ENCODE measurements at places on chromosomes 16 and 17.

- DNase-seq: peak; percentile 66
Observed at GRCh38 chr16:31452631-31453106, 6.6 kb upstream of the ARMC5 start.

DNA sequence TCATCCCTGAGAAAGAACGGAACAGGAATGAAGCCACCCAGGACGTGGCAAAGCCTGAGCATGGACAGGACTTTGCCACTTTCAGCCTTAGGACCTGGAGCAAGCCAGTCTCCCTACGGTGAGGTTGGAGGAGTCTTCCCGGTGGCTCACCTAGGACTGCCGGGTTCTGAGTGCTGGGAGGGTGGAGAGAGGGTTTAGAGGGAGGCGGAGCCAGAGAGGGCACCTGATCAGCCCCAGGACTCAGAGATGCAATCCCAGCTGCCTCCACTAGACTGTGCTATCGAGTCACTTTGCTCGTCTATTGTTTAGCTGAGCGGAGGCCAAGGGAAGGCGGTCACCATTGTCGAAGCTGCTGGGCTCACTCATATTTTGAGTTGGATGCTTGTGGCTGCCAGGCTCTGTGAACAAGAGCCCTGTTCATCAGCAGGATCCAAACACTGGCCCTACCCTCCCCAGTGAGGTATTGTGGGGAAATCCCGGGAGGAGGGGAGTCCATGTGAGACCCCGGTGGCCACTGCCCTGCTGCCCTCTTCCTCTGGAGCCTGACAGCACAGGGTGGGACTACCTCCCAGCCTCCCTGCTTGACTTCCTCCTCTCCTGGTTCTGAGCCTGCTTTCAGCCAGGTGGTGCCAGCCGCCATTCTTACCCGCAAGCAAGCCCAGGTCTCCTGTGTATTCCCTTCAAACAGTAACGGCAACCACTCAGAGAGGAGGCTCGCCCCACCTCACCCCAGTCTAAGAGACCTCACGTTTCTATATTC is 7.0 kb downstream of the KRT14 start:
- peak; percentile 14 for DNase-seq

DNA sequence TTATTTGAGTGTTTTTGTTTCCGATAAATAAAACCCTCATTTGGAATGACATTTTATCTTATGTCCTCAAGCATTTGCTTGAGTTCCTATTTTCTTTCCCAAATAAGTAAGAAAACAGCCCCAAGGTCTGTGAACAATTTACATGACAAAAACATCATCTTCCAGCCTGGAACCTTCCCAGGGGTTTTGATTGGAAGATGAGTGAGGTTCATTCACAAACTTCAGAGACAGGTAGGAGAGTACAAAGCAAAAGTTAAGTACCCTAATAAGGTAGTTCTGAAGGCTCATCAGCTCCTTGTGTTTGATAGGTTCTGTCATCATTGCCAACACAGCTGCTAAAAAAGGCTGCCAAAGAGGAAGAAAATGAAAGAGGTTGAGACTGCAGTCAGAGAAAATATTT is 772.8 kb downstream of the CDH8 start:
- no peak for DNase-seq

DNA sequence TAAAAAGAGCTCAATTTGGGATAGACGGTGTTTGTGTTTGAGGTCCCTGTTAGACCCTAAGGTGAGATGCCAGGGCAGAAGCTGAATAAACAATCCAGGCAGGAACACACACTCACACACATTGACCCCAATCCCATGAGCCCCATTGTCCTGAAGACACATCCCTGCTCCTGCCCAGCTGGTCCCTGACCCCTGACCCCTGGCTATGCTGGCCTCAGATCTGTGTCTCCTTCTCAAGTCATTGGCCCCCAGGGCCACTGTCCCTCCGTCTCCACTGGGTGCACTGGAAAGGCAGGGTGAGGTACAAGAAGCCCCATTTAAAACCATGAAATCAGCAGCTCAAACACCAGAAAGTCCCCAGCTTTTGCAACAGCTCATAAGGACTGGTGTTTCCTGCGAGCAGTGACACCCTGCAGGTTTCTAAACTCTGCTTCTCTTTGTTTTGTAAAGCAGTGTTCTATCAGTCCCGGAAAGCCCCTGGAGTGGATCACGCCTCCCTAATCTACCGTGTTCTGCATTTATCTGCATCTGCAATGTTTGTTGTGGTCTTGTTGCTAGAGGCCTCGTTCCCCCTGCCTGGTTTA is 18.0 kb upstream of the ASGR2 start:
- DNase-seq: no peak

DNA sequence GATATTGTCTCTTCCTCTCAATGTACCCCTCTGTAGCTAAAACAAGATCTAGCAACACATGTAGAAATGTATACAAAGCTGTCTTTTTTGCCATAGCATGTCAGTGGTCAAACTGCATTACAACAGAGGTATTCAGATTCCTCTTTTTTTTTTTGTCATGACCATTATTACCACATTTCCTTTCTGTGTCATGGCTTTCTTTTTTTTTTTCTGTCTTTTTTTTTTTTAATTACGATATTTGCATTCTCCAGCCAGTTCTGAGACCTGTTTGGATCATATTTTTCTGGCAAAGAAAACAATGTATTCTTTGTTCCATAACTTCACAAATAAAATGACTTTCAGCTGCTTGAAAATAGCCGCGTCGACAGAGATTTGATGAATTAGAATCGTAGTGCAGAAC is 27.4 kb upstream of the CAPNS2 start:
- peak; percentile 22 for DNase-seq

DNA sequence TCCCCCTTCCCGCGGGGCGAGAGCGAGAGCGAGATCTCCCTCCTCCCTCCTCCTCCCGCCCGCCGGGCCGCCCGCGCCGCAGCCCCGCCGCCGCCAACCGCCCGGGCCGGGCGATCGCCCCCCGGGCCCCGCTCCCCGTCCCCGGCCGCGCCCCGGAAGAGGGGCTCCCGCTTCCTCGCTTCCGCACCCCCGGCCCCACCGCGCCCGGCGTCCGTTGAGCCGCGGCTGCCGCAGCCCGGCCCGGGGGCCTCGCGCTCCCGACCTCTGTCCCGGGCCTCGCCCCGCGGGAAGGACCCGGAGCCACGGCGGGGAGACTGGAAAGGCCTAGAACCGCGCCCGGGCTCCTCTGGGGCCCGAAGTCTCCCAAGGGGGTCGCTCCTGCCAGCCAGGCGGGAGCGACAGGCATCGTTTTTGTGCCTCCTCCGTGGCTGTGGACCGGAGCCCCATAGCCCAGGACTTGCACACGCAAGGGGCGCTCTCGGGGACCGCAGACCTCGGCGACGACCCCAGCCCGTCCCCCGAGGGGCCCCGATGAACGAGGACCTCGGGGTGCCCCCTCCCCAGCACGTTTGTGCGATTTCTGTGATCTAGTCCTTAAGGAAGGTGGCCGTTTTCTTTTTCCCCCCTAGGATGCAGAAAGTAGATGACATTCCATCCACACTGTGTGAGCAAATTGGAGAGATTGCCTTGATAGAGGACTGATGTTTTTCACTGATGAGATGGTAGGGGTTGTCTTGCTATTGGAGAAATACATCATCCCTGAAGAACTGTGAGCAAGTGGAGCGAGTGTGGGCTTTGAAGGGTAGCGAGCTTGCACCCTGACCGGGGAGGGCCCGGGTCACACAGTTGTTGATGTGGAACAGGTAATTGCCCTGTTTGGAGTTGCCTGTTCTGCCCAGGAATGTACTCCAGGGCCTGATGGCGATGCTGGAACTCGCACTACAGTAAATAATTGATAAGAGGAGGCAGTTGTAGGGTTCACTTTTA is 611 bp downstream of the BANP start:
- DNase-seq: no peak

DNA sequence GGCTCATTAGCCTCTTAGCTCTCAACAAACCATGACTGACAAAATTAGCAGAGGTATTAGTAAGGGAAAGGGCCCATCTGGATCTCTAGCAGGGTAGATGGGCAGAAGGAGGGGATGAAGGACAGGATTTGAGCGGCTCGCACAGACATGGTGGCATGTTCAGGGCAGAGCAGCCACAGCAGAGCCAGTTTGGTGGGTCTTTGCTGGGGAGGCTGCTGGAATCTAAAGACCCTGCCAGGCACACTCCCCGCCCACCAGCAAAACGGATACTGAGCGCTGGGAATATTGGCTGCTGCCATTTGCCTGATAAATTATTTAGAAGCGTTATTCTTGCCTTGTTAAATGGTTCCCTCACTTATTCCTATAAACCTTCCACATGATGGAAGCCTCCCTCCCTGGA is 20.7 kb upstream of the NAT9 start:
- DNase-seq: no peak

- DNase-seq: no peak
Observed at GRCh38 chr16:88382491-88383400, at the start of gene ZNF469. ZNF469 (plus strand) TSS chr16:88382959; CDS start chr16:88427471, 44,512 bp downstream.

DNA sequence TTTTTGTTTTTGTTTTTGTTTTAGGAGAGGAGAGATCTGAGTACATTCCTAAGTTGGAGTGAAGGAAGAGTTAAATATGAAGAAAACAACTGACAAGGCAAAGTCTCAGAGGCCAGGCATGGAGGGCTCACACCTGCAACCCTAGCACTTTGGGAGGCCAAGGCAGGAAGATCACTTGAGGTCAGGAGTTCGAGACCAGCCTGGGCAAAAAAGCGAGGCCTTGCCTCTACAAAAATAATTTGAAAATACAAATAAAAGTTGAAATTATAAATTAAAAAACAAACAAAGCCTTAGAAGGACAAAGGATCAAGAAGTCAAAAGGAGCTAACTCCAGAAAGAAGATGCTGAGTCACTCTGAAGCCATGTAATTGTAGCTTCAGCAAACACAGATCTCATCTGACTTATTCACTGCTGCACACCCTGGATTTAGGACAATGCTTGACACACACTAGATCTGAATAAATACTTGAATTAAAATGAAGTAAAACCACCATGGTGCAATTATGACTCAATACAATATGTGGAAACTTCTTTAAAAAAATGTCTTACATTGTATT is 9.1 kb downstream of the CEP20 start:
- peak; percentile 80 for DNase-seq

GRCh38 chr16:70529051-70529777 is 5.6 kb downstream of the SF3B3 start:
- DNase-seq: peak; percentile 37

DNA sequence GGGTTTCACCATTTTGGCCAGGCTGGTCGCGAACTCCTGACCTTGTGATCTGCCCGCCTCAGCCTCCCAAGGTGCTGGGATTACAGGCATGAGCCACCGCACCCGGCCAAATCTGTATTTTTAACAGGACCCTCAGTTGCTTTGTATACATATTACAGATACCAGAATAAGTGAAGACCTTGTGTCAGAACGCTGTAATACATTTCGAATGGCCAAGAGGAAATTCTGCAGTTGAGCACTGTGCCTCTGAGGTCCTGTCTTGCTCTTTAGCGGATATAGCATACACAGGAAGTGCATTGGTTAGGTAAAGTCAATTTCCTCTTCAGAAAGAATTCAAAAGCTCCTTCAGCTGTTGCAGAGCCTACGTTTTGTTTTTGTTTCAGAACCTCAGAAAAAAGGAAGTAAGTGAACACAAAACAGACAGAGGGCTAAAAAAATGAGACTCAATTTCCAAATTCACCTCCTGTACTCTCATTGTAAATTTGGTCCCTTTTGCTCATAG is 15.7 kb downstream of the CRLF3 start:
- no peak for DNase-seq

DNA sequence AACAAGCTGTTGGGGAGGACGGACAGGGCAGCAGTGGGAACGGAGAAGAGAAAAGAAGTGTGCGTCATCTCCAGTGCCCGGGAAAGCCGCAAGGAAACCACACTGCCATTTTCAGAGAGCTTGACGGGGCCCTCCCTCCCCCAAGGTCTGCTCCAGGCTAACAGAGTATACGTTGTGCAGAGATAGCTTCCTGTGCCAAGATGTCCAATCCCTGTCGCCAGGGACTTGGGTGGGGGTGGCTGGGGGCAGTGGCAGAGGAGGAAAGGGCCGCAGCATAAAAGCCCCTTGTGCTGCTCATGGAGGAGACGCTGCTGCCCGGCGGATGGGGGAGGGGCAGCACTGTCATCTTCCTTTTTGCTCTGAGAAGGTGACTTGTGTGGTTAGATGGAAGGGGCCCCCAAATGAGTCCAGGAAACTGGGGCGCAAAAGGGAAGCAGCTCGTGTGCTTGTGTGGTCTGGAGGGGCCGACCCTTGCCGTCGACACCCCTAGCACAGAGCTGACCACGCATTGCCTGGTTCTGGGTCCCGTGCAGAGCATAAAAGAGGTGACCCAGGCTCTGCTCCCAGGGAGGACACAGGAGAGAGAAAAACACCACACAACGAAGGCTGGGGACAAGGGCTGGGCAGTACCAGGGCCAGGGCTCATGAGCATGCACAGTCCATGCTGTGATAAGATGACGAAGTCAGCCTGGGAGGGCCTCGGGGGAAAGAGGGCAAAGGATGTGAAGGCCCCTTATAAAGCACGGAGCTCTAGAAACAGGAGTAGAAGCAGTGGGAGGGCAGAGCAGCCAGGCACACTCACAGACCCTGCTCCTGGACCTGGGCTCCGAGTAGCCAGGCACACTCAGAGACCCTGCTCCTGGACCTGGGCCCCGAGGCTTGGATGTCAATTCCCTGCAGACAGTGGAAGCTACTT is 372.7 kb downstream of the SLC39A11 start:
- DNase-seq: no peak

GRCh38 chr17:68399638-68400403 is 57.5 kb downstream of the WIPI1 start:
- DNase-seq: no peak

DNA sequence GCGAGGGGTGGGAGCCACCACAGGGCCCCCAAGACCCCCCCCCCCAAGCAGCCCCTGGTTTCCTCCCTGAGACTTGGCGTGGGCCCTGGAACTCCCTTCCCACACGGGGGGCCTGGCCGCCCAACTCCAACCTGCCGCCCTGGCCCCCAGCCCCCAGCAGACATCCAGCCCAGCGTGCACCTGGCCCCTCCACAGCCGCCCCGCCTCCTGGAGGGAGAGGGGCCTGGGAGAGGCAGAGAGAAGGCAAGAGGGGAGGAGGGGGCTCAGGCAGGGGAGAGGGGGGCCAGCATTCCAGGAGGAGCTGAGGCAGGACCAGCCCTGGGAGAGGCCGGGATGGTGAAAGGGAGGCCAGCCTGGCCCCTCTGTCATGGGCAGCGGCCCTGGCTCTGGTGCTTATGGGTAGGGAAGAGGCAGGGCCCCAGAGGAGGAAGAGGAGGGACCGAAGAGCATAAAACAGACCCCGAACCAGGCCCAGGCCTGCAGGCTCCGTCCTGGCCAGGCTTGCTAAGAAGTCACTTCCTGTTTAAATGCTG is 16.7 kb downstream of the IL34 start:
- no peak for DNase-seq

DNA sequence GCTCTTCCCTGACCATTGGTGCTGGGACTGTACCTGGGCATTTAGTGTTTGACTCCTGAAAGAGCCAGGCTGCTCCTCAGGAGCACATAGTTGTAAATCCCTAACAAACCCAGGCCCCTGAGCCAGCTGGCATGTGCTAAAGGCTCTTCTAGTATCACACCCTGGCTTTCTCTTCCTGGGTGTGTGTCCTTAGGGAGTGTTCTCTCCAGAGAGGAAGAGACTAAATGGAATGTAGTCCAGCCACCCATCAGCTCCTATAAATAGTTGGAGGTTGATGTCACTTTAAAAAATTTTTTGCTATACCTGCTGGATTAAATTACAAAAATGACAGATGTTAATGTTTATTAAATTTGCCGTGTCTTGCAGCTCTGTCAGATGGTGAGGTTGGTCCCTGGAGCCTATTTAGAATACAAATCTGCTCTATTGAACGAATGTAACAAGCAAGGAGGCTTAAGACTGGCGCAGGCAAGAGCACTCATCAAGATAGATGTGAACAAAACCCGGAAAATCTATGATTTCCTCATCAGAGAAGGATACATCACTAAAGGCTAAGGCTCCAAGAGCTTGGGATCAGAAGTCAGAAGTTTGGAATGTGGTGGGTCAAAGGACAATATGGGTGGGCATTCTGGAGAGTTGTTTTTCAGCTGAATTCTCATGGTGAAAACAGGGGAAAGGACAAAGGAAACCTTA is 13.1 kb upstream of the DUSP14 start:
- no peak for DNase-seq
